ENCODE measurements at places on chromosomes 11 and 22.

- DNase-seq, result no peak
Observed at GRCh38 chr11:75079546-75079945, 17.1 kb downstream of the OR2AT4 start.

GRCh38 chr11:65412271-65413076 lies 10.1 kb upstream of the NEAT1 start:
- DNase-seq, result no peak

GRCh38 chr22:19862619-19863246 lies 8.1 kb upstream of the GNB1L start:
- no peak for DNase-seq

GRCh38 chr22:27238935-27239510 lies 562.5 kb downstream of the MN1 start:
- no peak for DNase-seq

GRCh38 chr11:1629326-1630185 lies at the start of gene KRTAP5-5:
Gene KRTAP5-5 (plus strand): TSS chr11:1629775. CDS start chr11:1629841, 66 bp downstream.
- no peak for DNase-seq

- DNase-seq, result no peak
Observed at GRCh38 chr22:49933236-49934159, 15.1 kb downstream of the CRELD2 start.

DNA sequence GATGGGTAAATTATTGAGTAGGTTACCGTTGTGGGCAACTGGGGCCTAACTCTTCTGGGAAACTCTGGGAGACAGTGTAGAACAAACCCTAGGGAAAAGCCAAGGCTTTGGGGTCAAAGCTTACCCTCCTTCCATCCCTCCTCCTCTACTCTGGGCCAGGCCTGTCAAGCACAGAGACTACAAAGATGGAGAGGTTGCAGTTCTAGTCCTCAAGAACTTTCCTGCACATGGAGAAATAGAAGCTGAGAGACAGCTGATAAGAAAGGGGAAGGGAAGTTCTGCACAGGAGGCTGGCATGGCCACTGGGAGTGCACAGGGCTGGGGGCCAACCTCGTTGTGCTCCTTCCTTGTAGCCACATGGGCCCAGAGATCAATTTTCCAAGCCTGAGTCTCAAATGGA lies 67.2 kb upstream of the ALX4 start:
- no peak for DNase-seq

DNA sequence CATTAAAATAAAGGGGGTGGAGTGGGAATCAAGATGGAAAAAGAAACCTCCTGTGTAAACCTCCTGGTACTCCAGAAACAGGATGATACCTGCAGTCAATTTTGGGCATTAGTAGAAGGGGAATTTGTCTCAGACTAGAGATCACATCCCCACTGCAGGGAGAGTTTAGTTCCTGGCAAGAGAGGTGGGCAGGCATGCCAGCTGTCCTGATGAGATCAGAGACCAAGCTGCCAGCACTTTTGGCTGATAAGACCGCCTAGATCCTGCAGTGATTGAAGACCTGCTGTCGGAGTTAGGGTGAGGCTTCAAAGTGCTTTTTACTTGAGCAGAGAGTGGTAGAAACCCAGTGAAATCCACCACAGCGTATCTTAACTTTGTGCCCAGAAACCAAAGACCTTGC lies 29.7 kb upstream of the NELL1 start:
- DNase-seq, result no peak

DNA sequence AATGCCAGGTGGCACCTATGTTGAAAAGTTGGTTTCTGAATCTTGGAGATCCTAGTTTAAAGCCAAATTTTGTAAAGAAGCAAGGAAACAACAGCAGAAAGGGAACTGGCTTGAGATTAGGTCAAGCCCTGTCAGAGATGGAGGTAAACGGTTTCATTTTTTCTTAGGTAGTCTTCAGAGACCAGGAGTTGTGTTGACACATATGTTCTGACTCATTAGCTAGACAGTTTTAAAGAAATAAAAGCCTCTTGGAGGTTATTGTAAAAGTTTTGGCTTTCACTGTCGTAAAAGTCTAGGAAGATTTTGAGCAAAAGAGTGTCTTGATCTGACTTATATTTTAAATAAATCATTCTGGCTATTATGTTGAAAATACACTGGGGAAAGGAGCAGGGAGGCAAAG lies 151.5 kb upstream of the CTSC start:
- DNase-seq, result no peak

DNA sequence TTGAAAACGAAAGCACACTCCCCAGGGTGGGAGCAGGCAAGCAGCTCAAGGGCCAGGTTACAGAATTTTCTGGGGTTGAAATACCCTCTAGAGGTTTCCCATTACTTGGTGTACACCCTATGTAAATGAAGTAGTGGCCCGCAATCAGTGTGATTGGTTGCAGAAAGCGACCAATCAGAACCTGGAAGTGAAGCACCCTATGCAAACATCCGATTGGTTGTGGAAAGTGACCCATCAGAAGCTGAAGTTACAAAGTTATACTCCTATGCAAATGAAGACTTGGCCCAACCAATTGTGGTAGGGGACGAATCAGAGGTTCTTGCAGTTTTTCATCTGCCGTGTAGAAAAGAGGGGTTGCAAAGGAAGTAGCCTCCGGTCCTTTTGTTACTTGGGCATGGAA lies 19.2 kb downstream of the PRR5 start:
- no peak for DNase-seq

DNA sequence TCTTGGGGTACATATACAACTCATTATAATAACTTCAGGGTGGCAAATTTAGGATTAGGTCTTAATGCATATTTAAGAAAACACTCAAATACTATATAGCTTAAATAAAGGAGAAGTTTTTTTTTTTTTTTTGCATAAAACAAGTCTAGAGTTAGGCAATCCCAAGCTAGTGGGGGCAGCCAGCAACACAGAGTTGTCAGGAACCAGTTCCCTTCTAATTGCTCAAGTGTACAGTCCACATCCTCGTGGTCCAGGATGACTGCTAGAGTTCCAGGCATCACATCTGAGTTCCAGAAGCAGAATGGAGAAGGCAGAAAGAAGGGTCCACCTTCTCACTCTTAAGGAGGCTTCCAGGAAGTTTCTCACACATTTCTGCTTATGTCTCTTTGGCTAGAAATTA lies 261.9 kb upstream of the PLET1 start:
- no peak for DNase-seq

DNA sequence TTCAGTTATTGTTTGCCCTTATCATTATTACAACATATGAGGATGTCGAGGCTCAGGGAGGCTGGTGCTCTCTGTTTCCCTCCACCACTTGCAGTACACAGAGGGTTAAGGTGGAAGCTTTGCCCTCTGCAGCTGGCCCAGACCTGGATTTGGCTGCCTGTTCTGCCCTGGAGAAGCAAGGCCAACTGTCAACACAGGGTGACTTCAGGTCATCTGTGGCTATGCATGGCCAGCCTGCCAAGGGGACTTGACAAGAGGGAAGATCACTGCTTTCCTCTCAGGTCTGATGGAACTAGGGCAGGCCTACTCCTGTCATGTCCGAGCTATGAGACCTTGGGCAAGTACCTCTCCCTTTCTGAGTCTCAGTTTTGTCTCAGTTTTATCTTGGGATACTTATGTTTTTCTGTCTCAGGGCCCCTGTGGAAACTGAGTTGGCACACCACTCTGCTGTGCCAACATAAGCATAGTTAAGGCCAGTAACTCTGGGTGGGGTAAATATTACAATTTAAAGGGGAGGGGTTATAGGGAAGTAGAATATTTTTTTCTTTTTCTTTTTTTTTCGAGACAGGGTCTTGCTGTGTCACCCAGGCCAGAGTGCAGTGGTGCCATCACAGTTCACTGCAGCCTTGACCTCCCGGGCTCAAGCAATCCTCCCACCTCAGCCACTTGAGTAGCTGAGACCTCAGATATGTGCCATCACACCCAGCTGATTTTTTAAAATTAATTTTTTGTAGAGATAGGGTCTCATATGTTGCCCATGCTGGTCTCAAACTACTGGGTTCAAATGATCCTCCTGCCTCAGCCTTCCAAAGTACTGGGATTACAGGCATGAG lies 2.4 kb upstream of the THRSP start:
- no peak for DNase-seq

GRCh38 chr11:96070453-96070852 lies 146.5 kb upstream of the MTMR2 start:
- no peak for DNase-seq

GRCh38 chr11:46506483-46506791 lies 87.4 kb downstream of the AMBRA1 start:
- DNase-seq, result no peak

DNA sequence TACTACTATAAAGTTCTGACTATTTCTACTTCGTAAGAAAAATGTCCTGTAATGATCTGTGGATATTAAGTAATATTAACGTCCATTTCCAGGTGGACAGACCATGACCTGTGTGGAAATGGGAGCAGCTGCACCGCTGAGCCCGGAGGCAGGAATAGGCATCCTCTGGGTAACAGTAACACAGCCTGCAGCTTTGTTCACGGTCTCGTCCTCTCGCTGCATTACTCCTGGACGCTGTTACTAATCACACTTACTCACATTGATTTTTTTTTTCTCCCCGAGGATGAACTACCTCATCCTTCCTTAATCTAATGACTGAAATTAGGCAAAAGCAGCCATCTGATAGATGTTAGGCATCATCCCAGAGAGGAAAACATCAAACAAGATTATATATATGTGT lies 345.7 kb upstream of the NARS2 start:
- DNase-seq, result no peak

- no peak for DNase-seq
Observed at GRCh38 chr11:65066805-65067291, 8.5 kb upstream of the NAALADL1 start.

- no peak for DNase-seq
Observed at GRCh38 chr11:125070699-125071254, 7.7 kb downstream of the SLC37A2 start.

- DNase-seq, result no peak
Observed at GRCh38 chr11:92257536-92257935, 32.9 kb downstream of the FAT3 start.

GRCh38 chr11:2668876-2669275 lies 30.9 kb downstream of the KCNQ1OT1 start:
- DNase-seq, result no peak

GRCh38 chr11:404551-405264 lies 10.1 kb downstream of the SIGIRR start:
- no peak for DNase-seq

DNA sequence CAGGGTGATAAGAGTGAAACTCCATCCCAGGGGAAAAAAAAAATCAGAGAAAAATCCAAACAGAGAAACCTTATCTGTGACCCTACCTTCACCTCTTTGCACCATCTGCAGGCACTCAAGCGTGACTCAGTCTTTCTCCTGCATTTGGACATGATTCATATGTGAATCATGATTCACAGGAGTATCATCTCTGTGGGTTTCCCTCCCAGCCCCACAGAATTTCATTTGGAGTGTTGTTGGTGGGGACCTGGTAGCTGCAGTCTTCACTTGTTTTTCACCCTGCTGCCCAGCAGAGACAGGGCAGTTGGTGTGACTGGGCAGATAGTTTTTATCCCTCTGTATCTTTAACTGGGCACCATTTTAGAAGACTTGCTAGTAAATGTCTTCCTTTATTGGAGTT lies 75.7 kb downstream of the DEPDC5 start:
- DNase-seq, result no peak

GRCh38 chr11:117771197-117771596 lies 25.8 kb downstream of the DSCAML1 start:
- no peak for DNase-seq

GRCh38 chr11:62273789-62274275 lies 3.9 kb downstream of the SCGB2A2 start:
- no peak for DNase-seq

DNA sequence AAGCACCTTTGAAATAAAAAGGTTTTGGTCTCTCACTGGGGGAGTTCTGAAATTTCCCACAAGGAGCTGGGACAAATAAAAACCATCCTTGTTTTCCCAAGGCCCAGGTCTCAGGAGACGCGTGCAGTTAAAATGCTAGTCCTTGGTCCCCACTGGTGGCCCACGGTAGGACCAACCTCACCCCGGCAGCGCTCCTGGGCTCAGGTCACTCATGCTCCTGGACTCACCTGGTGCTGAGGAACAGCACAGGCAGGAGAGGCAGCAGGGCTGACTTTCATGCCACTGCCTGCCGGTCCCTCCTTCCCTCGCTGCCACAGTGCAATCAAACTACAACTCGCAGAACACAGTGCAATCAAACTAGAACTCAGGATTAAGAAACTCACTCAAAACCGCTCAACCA lies 356.8 kb upstream of the CCDC179 start:
- no peak for DNase-seq

GRCh38 chr11:81359476-81359875 lies 1374.2 kb downstream of the FAM181B start:
- DNase-seq, result no peak

DNA sequence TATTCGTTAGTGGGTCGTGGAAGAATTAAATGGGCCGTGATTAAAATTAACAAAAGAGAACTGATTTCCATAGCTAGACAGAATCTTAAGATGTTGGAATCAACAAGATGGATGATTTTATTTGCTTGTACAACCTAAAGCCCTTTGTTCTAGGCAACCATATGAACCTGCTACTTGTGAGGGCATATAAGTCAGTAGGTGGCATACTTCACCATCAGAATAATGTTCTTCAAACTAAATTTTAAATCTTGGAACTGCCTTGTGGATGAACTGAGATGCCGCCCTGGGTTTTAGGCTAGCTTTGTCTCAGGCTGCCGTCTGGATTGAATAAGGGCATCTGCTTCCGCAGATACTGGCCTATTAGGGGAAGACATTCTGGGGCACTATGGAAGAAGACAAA lies 40.9 kb downstream of the CSRP3 start:
- no peak for DNase-seq

- no peak for DNase-seq
Observed at GRCh38 chr11:125514336-125515101, 18.5 kb upstream of the FEZ1 start.

DNA sequence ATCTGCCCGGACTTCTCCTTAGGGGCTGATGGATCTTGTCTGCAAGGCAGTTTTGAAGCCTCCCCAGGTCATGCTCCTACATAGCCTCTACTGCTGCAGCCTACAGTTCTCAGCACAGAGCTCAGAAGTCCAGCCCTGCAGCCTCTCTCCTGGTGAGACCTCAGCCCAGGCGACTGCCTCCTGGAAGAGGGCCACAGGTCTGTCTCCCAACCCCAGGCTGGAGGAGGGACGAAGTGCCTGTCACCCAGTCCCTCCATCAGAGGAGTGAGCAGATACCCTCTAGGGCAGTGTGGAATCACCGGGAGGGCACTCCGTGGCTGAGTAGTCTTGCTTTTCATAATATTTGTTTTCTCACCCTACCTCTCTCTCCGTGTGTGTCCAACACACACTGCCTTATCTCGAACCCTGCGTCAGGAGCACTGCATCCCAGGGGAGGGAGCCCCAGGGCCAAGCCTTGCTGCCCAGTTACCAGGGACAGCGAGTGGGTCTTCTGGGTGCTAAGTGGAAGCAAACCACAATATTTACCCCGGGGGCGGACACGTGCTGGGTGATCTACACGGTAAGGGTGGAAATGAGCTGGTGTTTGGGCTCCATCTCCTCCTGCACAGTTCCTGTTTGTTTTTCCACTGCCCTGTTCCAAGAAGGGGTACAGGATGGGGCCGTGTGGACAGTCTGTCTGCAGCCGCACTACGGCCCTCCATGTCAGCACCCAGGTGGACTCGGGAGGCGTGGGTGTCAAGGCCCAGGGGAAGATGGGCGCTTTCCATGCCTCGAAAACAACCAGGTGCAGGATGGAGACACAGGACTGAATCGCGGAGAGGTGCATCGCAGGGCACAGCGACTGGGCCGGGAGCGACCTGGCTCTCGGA lies 133.7 kb upstream of the HSD17B12 start:
- no peak for DNase-seq

Data from T follicular helper cell (primary cell).